NCI-H82 (cell line): ENCODE measurements at places on chromosomes 2 and 18.

GRCh38 chr2:37829616-37830395 is 95.3 kb upstream of the RMDN2 start:
- peak; percentile 55 for DNase-seq

- DNase-seq: no peak
Measured at GRCh38 chr2:60496475-60496874, 57.0 kb downstream of the BCL11A start.

DNA sequence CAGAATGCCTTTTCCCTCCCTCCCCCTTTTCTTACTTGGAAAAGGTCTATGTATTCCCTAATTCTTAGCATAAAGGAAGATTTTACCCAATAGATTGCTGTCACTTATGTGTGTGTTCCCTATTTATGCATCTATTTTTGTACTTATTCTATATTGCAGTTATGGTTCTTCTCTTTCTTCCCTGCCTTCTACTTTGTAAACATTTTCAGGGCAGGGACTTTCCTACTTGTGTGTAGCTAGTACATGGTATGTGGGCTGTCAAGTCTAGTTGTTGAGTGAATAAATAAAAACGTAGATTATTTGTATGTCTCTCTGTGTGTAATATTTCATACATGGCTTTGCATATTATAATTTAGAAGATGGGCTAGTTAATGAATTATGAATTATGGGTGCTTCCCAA is 45.3 kb downstream of the PSMD14 start:
- no peak for DNase-seq

- DNase-seq: no peak
Measured at GRCh38 chr2:136131484-136131960, 13.6 kb upstream of the CXCR4 start.

DNA sequence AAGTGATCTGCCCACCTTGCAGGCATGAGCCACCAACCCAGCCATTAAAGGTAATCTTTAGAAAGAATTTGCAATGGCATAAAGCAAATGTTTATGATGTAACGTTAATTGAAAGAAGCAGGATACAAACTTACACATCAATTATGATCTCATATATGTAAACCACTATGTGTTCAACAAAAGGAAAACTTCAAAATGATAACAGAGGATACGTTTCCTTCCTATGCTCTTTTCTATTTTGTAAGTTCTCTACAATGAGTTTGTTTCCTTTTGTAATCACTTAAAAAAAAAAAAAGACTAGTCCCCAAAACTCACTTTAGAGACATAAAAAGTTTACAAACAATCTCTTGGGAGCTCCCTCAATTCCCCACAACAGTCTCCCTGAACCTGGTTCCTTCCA is 1.4 kb downstream of the C2orf81 start:
- DNase-seq: no peak

DNA sequence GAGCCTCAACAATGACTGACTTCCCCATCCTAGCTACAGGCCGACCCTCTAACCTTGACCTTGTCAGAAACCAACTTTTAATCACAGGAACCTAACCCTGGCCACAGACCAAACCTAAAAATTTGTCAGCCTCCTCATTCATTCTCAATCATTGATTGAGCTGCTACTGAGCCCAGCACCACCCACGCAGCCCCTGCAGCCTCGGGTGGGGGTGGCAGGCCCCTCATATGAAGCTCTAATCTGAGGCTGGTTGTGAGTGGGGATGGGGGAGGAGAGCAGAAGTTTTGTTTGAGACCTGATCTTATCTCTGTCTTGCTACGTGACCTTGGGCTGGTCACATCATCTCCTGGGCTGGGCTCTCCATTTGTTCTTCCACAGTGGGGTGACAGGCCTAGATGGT is 99.5 kb upstream of the EPAS1 start:
- no peak for DNase-seq

DNA sequence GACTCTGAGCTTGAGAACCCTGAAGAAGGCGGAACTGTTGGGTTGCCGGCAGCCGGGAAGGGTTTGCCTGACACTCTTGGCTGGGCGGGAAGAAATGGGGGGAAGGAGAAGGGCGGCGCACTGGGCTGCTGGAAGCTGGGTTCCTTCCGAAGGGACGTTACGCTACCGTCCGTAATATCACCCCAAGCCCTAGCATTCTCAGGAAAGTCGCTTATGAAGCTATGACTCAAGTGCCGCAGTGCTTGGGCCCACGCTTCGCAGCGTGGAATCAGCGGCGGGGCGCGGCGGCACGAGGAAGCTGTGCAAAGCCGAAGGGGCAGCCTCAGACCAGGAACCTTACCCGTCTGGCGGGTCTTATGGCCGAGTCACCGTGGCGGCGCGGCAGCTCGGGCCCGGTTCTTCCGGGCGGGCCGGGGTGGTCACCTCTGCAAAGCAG is 50.2 kb upstream of the SIGLEC15 start:
- no peak for DNase-seq

DNA sequence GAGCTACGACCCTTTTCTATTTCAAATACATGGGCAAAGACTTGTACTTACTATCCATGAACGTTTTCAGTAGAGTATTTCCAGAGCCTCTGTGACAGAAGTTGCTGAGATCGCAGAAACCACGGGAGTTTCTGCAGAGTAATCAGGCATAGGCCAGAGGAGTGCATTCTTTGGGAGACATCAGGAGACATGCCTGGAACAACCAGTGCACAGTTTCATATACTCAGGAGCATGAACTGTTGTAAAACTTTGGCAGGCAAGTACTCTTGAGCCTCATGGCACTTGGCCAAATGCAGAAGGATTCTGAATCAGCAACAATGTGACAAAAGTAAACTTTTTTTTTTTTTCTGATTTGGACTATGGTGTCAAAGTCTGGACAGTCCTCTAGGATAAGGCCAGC is 307.1 kb downstream of the GRB14 start:
- DNase-seq: peak; percentile 86
